ENCODE measurements at places on chromosomes 3 and 15.

DNA sequence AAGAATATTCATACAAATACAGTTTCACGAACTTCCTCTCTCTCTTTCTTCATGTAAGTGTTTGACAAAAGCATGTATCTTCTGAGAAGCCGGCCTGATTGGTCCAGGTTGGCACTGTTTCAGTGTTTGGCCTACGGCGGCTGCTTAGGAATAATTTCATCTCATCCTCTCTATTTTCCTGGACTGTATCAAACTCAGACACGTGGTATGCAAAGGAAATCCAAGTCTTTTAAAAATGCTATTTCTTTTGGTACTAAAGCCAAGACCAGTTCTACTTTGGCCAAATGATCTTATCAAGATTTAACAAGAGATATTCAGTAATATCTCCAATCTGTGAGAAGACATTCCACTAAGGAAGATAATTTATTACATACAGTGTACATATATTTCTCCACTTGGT, 152.8 kb downstream of the TIGIT start:
- no peak for DNase-seq

- DNase-seq, result no peak
These were observed 1136.7 kb downstream of the TUSC7 start for GRCh38 chr3:117846238-117846637.

DNA sequence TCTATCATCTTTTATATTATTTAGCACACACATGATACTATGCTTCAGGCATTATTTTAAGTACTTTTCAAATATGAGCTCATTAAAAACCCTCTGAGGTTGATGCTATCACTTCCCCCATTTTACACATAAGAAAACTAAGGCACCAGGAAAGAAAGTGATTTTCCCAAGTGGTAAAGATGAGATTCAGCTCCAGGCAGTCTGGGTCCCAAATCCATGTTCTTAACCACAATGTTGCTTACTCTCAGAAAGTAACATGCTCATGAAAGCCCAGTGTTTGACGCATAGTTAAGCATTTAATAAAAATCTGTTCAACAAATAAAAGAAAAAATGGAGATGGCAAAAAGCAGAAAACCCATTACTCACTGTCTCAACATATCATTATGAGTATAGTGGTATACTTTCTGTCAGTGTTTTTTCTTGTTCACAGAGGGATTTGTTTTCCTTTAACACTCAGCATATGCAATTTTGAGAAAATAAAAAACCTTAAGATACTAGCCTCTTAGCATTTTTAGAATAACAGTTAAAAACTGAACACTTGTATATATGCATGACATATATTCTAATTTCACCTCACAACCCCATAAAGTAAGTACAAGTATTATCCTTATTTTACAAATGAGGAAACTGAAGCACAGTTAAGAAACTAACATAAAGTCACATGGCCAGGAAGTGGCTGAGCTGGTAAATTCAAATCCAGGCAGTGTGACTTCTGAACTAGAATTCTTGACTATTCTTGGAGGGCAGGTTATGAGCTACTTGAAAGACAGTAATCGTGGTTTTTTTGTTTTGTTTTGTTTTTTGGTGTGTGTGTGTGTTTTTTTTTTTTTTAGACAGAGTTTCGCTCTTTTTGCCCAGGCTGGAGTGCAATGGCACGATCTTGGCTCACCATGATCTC, 10.4 kb downstream of the PEAK1 start:
- peak; percentile 43 for DNase-seq

- no peak for DNase-seq
These were observed 1139.0 kb downstream of the TUSC7 start for GRCh38 chr3:117848606-117849005.

DNA sequence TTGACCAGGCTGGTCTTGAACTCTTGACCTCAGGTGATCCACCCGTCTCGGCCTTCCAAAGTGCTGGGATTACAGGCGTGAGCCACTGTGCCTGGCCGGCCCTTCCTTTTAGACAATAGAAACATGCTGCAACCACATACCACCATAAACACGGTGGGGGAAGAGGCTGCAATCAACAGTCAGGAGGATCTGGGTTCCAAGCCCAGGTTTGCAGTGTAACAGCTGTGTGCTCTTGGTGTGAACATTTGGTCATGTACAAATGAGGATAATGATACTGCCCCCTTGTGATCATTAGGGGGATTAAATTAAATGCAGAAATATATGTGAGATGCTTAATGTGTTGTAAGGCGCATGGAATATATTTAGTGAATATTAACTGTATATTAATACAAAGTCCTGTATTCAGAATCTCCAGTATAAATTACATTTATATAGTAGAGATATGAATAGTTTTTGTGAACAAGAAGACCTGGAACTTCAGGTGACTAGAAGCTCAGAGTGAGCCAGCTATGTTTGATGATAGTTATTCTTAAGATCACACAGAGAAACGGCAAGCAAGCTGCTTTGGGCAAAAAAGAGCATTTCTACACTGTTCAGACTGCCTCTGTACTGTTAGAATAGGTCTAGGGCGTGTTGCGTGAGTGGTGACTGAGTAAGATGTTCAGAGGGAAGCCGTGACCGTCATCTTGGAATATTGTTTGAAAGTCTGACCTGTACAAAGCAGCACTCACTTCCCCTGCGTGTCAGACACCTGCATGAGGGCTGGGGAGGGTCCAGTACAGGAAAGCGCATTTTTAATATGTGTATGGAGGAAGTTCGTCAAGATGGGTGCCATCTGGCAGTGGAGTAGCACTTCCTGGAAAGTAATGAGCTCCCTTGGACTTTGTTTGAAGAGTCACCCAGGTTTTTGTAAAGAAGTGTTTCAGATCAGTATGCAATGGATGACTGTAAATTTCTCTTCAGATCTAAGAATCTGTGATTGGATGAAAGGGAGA, 125.8 kb downstream of the PGPEP1L start:
- peak; percentile 58 for DNase-seq

GRCh38 chr3:190620886-190621608, 107.2 kb downstream of the IL1RAP start:
- DNase-seq, result no peak

- DNase-seq, result no peak
These were observed 15.1 kb downstream of the TLNRD1 start for GRCh38 chr15:81015621-81016488.

GRCh38 chr15:49083401-49084284, 37.4 kb upstream of the SECISBP2L start:
- no peak for DNase-seq

DNA sequence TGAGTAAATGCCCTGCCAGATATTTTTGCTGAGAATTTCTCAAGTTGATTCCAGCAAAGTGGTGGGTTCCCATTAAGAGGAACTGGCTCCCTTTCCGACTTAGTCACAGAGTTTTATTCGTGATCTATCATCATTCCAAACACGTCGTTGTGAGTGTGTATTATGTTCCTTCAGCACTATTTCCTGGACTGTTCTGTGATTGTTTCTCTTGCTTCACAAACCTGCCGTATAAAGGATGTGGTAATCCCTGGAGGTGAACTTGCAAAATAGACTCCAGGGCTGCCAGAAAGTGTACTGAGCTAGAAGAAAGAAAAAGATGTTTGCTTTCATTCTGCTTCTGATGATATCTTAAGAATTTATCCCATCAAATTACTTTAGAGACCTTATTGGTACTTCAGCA, 14.5 kb upstream of the CAPN3 start:
- DNase-seq, result no peak

GRCh38 chr3:3201611-3202010, 22.1 kb upstream of the CRBN start:
- peak; percentile 25 for DNase-seq

DNA sequence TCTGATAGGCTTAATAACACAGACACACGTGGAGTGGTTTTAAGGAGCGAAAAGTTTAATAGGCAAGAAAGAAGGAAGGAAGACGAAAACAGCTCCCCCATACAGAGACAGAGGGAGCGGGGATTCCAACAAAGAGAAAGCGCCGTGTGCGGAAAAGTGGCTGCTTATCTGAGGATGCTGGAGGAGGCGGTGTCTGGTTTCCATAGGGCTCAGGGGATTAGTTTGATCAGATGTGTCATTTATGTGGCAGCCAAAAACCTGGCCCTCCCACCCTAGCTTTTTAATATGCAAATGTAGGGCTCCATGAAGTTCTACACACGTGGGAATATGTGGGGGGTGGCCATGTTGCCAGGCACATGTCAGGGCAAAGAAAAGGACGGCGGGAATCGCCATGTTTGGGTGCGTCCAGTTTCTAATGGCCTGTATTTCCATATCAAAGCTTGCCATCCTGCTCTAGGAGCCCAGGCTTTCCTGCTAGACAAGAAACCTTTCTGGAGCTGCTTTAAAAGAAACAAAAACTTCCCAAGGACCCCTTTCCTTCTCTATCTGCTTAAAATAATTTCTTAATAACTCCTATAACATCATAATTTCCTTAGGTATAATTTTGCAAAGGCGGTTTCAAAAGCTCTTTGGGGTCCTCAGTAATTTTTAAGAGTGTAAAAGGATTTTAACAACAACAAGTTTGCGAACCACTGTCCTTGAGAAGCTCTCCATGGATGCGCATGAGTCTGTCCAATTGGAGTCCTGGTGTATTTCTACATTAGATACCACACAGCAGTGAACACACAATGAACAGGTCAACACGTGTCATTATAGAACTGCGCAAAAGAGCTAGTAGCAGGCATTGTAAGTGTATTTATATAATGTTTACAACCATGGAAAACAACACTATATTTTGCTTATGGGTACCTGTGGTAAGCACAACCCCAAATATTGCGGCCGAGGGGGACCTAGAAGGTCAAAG, 622 bp upstream of the ZNF589 start:
- no peak for DNase-seq

GRCh38 chr3:143092191-143092590, 27.4 kb upstream of the CHST2 start:
- DNase-seq, result no peak

GRCh38 chr15:66290518-66290917, 2.9 kb upstream of the DIS3L start:
- no peak for DNase-seq

DNA sequence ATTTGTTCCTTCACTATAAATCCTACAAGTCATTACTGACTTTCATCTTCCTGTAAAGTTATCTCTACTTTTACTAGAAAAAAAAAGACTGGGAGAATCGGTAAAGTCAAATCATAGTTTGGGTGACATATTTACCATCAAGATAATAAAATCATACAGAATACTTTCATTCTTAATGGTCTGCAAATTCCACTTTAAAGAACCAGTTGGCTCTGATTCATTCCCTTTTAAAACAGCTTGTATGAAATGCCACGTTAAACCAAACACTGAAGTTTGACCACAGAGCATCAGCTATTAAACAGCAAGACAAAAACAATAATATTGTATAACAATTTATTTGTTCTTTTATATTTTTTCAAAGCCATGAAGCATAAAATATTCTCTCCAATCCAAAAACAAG, 100.7 kb downstream of the FBN1 start:
- DNase-seq, result no peak

GRCh38 chr3:186185194-186185787, 76.4 kb upstream of the ETV5 start:
- DNase-seq, result peak; percentile 45

DNA sequence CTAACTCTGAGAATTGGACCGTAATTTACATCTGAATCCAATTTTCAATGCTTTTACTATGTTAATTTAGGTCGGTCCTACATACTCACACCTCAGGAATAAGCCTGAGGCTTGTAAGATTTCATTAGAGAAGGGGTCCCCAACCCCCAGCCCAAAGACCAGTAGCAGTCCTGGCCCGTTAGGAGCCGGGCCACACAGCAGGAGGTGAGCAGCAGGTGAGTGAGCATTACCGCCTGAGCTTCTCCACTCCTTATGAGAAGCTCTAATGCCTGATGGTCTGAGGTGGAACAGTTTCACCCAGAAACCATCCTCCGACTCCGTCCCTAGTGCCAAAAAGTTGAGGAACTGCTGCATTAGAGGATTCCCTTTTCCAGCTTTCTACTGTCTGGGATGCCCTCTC, 757.3 kb downstream of the SI start:
- no peak for DNase-seq

DNA sequence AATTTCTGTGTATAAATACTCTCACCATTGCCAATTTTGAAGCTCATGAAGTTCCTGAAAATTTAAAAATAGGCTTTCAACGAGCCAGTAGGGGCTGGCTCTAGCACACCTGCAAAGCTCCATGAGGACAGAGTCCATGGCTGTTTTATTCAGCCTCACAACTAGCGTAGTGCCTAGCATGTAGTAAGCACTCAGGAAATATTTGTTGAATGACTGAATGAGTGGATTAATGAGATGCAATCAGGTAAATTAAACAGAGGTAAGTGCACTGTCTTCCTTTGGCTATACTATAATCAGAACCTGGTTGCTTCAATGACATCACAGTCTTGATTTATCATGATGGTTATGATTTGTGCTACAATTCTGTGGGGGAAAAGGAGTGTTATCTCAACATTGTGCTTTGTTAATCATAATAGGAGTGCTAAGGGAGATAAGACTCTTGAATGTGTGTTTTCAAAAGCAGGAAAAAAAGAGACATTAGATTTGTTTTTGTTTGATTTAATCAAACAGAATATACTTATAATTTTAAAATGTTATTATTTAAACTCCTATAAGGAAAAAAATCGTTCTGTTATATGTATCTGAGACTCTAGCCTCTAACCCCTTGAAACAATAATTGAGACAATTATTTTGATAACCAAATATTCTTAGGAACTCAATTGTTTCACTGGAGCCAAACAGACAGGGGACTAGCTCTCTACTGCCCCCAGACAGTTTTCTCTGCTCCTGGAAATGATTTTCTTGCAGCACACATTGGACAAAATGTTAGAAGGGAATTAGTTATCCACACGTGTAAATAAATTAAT, 171.7 kb upstream of the ATP11B start:
- no peak for DNase-seq

- no peak for DNase-seq
These were observed 60.5 kb downstream of the CERS3 start for GRCh38 chr15:100468285-100468684.

- DNase-seq, result no peak
These were observed 49.3 kb downstream of the UACA start for GRCh38 chr15:70714015-70714414.

DNA sequence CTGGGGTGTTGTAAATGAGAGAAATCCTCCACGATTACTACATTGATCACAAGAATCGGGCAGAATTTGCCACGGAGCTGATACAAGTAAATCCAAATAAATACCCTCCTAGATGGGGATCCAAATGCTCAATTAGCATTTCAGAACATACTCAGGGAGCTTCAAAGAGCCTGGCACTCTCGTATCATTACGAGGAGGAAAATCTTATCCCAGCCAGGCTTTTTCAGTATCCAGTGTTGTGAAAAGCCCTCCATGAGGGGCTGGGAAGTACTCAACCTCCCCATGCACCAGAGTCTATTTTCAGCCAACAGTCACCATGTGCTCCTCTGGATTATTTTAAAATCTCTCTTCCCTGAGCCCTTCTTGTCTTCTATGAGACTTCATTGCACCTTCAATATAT, 122.6 kb upstream of the ARRDC4 start:
- DNase-seq, result no peak

- no peak for DNase-seq
These were observed 43.9 kb downstream of the ADIPOQ start for GRCh38 chr3:186886202-186886981.

DNA sequence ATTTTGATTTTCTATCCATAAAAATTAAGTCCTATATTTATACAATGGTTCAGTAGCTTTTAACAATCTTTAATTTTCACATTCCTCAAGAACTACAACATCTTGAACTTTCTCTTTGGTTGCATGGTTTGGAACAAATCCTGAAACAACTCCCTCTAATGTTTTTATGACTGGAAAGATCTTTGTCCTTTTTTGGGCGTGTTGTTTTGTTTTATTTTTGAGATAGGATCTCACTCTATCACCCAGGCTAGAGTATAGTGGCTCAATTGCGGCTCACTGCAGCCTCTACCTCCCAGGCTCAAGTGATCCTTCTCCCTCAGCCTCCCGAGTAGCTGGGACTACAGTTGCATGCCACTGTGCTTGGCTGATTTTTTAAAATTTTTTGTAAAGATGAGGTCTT, 4.0 kb downstream of the STX19 start:
- no peak for DNase-seq
